Pericardium fibroblast (primary cell): ENCODE measurements at places on chromosomes 5 and 9. TPM values are rescaled to one million over a fixed set of nuclear protein-coding genes. Genes with fewer than 3 reads are reported as not detected.

MSANTD3 gene
- 27.1 and 31.6 TPM in 2 replicates for total RNA-seq

ZNF366 gene
- 0.51 TPM in 1 of 2 replicates, not detected in the other for total RNA-seq

HCN1 gene
- not detected in 2 replicates for total RNA-seq

AK8 gene
- 0.82 and 5.4 TPM in 2 replicates for total RNA-seq

SLC6A18 gene
- total RNA-seq = not detected in 2 replicates

SHOC1 gene
- total RNA-seq = 0.09 TPM in 1 of 2 replicates, not detected in the other

PCDHGA4 gene
- 2.8 and 3.9 TPM in 2 replicates for total RNA-seq

PLPP7 gene
- total RNA-seq = 7.9 and 8.5 TPM in 2 replicates

IRX4 gene
- 1.4 TPM in 1 of 2 replicates, not detected in the other for total RNA-seq

AGGF1 gene
- total RNA-seq = 15.7 and 16.8 TPM in 2 replicates

DAB2 gene
- 85.1 and 109 TPM in 2 replicates for total RNA-seq

TAF11L10 gene
- not detected in 2 replicates for total RNA-seq

TMEM203 gene
- total RNA-seq = 30.5 and 33.1 TPM in 2 replicates

TRIM7 gene
- 0.94 and 1.9 TPM in 2 replicates for total RNA-seq

STXBP1 gene
- total RNA-seq = 20.5 and 31.7 TPM in 2 replicates
